ENCODE measurements at places on chromosomes 3 and 15. TPM values are rescaled to one million over a fixed set of nuclear protein-coding genes. Genes with fewer than 3 reads are reported as not detected.

GRCh38 chr3:53022647-53023046 lies 23.2 kb downstream of the SFMBT1 start:
- no peak for DNase-seq

DNA sequence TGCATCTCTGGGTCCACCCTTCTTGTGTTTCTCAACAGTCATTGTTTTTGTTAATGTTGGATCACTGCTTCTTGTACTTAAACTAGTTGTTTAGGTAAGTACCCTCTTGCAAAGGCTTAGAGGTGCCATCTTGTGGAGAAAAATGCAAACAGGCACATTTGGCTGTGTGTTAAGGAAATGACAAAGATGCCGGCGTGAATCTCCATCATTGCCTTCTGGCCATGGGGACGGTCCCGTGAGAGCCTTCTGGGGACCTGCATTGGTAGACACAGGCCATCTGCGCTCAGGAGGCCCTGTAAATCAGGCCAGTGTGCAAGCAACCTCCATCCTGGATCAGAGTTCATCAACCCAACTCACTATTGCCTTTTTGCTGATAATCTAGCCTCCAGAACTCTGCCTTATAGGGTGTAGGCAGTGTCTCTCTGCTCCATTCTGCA lies 158.6 kb upstream of the NR2E3 start:
- no peak for DNase-seq

DNA sequence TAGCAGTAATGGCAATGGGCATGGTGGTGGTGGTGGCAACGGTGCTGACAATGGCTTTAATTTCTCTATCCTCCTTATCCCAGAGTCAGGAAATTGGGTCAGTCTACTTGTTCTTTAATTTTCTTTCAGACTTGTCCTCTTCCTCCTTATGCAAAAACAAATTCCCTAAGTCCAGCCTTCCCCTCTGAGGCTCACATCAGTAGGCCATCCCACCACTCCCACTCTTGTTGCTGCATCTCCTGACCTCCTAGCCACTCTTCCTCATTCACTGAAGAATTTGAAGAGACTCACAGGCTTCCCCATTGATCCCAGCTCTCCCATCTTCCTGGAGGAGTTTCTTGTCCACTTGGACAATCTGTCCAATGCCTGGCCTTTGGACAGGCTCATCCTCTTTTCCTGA lies 19.9 kb downstream of the DNAJB8 start:
- no peak for DNase-seq

DNA sequence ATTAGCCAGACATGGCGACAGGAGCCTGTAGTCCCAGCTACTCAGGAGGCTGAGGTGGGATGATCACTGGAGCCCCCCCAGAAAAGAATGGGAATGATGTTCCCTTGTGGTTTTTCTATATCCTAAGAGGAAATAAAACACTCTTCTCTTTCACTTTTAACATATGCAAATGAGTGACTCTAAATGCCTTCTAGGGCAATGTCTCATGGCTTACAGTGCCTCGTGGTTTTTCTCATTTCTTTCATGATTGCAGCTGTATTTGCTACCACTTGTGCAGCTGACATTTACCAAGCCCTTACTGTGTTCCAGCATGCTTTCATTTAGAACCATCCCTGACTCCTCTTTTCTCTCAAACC lies 26.4 kb downstream of the STOML1 start:
- DNase-seq = no peak

DNA sequence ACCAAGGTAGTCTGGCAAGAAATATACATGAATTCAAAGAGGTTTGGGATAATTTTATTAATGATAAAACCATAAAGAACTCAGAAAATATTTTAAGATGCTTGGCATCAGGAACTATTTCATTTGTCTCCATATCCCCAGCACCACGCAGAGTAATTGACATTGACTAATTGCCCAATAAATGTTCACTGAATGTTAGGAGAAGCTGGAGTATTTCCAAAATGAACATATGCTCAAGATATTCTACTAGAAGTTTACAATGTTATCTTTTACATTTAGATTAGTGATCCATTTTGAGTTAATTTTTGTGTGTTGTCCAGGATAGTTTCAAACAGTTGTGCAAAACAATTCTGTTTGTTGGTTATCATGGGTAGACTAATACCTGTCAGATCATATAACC lies 298.8 kb upstream of the CTDSPL start:
- no peak for DNase-seq

DNA sequence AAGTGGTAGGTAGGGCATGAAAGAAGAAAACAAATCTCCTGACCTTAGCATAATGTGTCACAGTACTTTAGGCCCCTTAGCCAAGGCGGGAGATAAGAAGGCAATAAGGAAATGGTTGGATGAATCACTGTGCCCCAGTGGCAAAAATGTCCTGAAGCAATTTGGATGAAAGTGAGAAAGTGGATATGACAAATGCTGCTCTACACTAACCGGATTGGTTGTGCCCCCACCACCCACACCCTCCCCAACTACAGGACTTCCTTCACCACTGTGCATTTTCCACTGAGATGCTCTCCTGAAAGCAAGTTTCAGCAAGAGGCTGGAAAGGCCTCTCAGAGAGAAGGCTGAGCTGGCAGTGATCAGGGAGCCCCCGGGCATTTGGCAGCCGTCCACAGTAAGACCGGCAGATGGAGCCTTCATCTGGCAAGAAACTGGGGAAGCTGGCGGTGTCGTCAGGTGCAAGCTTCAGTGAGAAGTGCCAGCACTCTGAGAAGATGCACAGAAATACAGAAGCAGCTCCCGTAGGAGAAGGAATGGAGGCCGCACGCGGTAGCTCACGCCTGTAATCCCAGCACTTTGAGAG lies 63.8 kb downstream of the ATP1B3 start:
- DNase-seq = peak; percentile 52

GRCh38 chr3:72836923-72837322 lies 11.3 kb downstream of the SHQ1 start:
- DNase-seq = peak; percentile 24

GRCh38 chr15:67825881-67826716 lies 790 bp downstream of the SKOR1 start:
- DNase-seq = no peak

DNA sequence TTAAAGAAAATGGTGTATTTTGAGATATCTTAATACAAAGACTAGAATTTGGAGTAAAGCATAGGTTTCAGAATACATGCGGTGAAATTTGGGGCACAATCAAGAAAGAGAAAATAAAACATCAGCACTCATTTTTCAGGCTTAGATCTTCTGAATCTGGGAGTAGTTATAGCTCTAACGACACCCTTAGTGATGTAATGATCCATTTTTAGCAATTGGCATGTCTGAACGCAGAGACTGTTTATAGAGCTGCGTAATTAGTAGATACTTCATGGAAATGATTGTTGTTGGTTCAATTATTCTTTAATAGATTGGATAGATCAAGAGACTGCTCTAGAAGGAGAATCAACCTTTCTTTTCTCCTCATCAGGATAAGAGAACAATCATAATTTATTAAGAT lies 47.5 kb upstream of the SNRK start:
- DNase-seq = no peak

- DNase-seq = no peak
Measured at GRCh38 chr15:53462651-53463050, 296.8 kb downstream of the WDR72 start.

GRCh38 chr3:194249323-194250097 lies 101.6 kb downstream of the CPN2 start:
- DNase-seq = no peak

DNA sequence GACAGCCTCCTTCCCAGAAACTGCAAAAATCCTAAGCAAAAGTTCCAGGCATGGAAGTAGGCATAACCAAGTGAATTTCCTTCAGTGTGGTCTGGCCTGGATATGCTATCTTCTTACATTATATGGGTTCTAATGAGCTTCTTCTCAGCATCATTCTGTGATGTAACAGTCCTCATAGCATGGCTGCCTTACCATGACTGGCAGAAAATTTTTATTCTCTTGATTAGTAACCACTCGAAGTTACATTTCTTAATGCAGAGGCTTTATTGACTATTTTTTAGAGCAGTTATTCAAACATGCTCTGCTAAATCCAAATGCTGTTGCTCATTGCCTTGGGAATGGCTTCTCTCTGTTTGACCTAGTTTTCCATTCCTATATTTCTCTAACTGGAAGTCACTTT lies 21.1 kb upstream of the CPNE4 start:
- no peak for DNase-seq

- DNase-seq = no peak
Measured at GRCh38 chr3:25448750-25449692, 21.0 kb downstream of the RARB start.

DNA sequence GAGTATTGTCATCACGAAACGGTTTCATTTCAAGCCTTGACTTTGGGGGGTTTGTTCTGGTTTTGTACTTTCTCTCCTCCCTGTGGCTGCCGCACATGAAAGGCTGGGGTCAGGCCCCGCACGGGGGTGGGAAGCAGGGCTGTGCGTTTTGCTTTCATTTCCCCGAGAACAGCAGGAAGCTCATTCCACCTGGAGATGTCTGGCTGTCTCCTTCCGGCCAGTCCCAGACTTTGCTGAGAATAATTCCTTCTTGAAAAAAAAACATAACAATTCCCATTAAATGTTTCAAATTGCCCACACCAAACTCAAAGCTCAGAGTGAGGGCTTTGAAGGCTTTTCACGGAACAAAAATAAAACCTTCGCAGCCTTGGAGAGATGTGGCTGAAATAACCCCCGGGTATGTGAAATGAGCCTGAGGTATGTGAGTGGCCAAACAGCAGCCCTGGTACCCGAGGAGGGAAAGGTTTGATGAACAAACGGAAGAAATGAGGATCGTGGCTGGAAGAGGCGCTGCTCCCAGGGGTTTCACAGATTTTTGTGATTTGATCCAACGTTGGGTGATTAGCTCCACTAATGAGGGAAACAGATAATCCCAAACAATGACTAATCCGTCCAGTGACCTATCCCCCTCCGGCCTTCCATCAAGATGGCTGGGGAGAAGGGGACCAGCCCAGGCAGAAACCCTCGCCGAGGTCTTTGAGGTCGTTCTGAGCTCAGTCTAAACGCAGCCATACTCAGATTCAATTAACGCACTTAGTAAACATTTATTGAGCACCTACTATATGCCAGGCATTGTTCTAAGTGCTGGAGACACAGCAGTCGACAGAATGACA lies 126.9 kb upstream of the MEF2A start:
- no peak for DNase-seq

DNA sequence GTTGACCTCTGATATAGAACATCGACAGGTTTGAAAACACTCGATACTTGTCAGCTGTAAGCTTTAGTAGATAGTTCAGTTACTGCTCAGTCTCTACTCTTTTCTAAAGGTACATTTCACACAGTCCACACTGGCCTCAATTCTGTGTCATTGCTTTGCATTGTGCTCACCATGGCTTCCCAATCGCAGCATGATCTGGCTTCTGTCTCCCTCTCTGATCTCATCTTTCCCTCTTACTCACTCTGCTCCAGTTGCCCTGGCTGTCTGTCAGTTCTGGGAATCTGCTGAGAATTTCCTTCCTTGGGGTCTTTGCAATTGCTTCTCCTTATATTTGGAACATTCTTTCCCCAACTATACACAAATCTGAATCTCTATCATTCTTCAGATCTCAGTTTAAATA lies 80.6 kb downstream of the GTF2E1 start:
- no peak for DNase-seq

- DNase-seq = no peak
Measured at GRCh38 chr3:121988146-121988545, 33.9 kb downstream of the ILDR1 start.

DNA sequence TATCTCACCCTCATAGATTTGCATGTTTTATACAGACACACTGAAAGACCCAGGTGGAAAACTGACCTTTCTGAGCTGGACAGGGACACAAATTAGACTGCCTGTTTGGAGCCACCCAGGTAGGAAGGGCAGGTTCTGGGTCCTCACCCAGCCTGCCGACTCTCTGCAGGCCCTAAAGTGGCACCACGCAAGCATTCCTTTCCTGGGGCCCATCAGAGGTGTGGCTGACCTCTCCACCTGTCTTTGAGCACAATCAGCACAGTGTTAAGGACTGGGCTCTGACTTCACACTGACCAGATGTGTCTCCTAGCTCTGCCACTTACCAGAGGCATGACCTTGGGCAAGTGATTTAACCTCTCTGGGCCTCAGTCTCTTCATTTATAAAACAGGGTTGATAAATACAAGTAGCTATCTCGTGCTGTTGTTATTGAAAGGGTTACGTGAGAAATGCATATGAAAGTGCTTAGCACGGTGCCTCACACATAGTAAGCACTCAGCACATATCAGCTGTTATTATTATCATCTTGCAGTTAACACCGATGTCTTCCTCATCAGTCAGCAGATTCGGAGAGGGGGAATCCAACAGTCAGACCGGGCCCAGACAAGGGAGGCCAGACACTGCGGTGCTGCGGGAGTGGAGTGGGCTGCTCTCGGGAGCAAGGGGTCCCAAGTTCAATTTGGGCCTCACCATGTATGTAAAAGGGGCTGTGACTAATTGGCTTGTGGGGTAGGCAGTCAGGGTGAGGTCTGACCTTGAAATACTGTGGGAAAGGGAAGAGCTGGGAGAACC lies 2.0 kb upstream of the TBC1D2B start:
- no peak for DNase-seq

- DNase-seq = no peak
Measured at GRCh38 chr3:135495891-135496290, 469.6 kb upstream of the PPP2R3A start.

- no peak for DNase-seq
Measured at GRCh38 chr3:115615001-115615814, 8.1 kb upstream of the GAP43 start.

- no peak for DNase-seq
Measured at GRCh38 chr3:14532691-14533456, 7.3 kb downstream of the GRIP2 start.

- no peak for DNase-seq
Measured at GRCh38 chr3:187521546-187521945, 148.6 kb downstream of the SST start.

GRCh38 chr3:188559856-188560255 lies 405.9 kb downstream of the LPP start:
- DNase-seq = no peak

The STAB1 gene
- 14.8 TPM for total RNA-seq

The RARB gene
- total RNA-seq = 13.4 TPM

The MUC20 gene
- total RNA-seq = 1.9 TPM

The TSEN2 gene
- 29.3 TPM for total RNA-seq

The RAF1 gene
- 216 TPM for total RNA-seq

The CNTN4 gene
- 56.9 TPM for total RNA-seq

The CSPG5 gene
- total RNA-seq = 131 TPM

The SEMA3G gene
- 3.0 TPM for total RNA-seq
